ENCODE measurements at places on chromosomes 3 and 15. TPM values are rescaled to one million over a fixed set of nuclear protein-coding genes. Genes with fewer than 3 reads are reported as not detected.

CCDC174 gene
- total RNA-seq = 18.8 TPM

GRCh38 chr3:163422671-163423070 is 1655.6 kb downstream of the SI start:
- H3K27ac ChIP-seq = no peak overlapping the region
- no peaks in the 10 kb centered on the region for H3K36me3 ChIP-seq
- no peak for DNase-seq
- no peaks in the 10 kb centered on the region for H3K27me3 ChIP-seq
- H3K4me1 ChIP-seq = no peaks in the 10 kb centered on the region

- DNase-seq = no peak
- H3K27me3 ChIP-seq = no peaks in the 10 kb centered on the region
- no peaks in the 10 kb centered on the region for H3K36me3 ChIP-seq
- H3K4me1 ChIP-seq = no peaks in the 10 kb centered on the region
- no peak overlapping the region for H3K4me3 ChIP-seq
Observed at GRCh38 chr3:15660055-15660935, 58.8 kb downstream of the BTD start.

- no peaks in the 10 kb centered on the region for H3K36me3 ChIP-seq
- H3K4me1 ChIP-seq = peaks cover 2% of the 10 kb centered on the region
- H3K4me3 ChIP-seq = no peak overlapping the region
- no peaks in the 10 kb centered on the region for H3K27me3 ChIP-seq
- H3K27ac ChIP-seq = no peak overlapping the region
Observed at GRCh38 chr3:133525435-133525834, 48.1 kb upstream of the CDV3 start.

SLC38A3 gene
- total RNA-seq = 3.0 TPM

- H3K4me1 ChIP-seq = no peaks in the 10 kb centered on the region
- no peaks in the 10 kb centered on the region for H3K27me3 ChIP-seq
- no peak for DNase-seq
- no peaks in the 10 kb centered on the region for H3K36me3 ChIP-seq
- no peak overlapping the region for H3K4me3 ChIP-seq
Observed at GRCh38 chr3:142910280-142910679, 21.4 kb upstream of the PCOLCE2 start.

DNA sequence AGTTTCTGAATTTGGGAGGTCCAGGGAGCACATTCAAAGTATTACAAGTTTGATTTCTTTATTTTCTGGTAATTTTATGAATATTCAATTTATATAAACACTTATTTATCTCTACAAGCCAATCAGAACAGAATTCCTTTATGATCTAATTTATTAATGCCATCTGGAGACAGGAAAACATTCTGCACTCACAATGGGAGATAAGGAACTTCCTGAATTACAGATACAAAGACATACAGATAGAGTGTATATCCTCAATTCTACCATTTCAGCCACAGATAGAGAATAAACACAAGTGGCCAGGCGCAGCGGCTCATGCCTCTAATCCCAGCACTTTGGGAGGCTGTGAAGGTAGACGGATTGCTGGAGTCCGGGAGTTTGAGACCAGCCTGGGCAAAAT is 86.0 kb downstream of the IQCH start:
- DNase-seq = no peak
- H3K4me1 ChIP-seq = no peaks in the 10 kb centered on the region
- H3K27ac ChIP-seq = no peak overlapping the region
- no peaks in the 10 kb centered on the region for H3K27me3 ChIP-seq

Data from ovary (tissue), 10 donors.